H4 (cell line): ENCODE measurements at places on chromosomes 4 and X. TPM values are rescaled to one million over a fixed set of nuclear protein-coding genes. Genes with fewer than 3 reads are reported as not detected.

- no peak for DNase-seq
These were observed 4.8 kb upstream of the JCHAIN start for GRCh38 chr4:70671091-70671490.

DNA sequence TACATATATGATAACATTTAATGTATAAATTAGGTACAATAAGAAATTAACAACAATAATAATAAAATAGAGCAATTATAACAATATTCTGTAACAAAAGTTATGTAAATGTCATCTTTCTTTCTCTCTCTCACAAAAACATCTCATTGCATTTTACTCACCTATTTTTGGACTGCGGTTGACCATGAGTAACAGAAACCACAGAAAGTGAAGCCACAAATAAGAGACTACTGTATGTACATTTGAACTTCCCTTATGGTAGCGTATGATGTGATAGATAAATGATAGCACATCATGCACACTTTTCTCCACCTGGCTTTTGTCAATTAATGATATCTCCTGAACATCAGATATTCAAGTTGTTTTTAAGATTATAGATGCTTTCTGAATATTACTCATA is 80.5 kb downstream of the HNRNPD start:
- DNase-seq: no peak

DNA sequence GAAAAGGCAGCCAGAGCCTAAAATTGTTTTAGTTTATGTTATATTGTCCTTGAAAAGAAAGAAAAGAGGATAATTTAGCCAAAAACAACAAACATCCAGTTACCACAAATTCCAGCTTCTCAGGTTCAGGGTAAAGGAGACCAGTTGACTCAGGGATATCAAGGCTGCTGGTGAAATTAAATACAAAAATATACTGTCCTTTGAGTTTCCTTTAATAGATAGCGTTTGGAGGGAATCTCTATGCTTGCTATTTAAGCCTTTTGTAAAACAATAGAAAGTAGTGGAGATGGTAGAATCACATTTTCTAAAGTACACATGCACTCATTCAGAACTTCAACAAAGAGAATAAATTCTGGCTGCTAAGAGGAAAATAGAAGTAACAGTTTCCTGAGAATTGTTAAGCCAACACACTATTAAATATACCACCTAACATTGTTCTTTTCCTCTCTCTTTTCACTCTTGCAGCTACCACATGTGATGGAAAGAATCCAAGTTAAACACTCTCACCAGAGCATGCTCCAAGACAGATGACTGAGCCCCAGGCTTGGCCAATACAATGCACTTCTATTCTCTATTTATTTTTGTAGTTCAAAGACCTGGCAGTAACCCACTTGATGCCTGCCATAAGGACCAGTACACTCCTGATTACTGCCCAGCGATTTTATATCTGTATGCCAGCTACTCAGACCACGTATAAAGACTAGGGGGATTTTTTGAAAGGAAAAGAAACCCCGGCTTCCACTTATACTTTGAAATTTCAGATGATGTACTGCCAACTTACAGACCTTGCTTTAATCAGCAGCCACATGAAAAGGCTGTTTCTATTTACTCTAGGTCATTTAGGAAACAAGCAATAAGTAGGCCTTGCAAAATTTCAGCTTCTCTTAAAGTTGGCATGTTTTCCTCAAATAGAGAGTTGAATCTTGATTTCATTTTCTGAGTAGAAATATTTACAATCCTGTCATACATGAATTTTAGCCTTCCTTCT is 756.9 kb downstream of the FAT4 start:
- DNase-seq: peak; percentile 83

GRCh38 chr4:176268963-176269362 is at the start of gene ASB5:
Gene ASB5, minus strand, starts transcription at chr4:176269222. Its CDS starts 114 bp downstream, at chr4:176269108.
- DNase-seq: no peak

DNA sequence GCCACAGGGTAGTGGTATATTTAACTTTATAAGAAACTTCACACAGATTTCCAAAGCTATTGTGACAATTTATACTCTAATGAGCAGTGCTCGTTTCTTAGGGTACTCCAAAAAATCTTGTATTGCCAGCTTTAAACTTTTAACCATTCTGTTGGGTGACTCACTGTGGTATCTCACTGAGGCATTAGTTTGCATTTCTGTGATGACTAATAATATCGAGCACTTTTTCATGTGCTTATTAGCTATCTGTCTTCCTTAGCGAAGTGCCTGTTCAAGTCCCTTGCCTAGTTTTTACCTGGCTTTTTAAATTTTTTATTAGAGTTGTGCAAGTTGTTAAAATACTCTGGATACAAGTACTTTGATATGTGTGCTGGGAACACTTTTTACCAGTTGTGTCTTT is 5.5 kb downstream of the PNMA3 start:
- no peak for DNase-seq

The ETDA gene
- total RNA-seq: not detected in 2 replicates
